ENCODE measurements at places on chromosomes 2 and 18.

DNA sequence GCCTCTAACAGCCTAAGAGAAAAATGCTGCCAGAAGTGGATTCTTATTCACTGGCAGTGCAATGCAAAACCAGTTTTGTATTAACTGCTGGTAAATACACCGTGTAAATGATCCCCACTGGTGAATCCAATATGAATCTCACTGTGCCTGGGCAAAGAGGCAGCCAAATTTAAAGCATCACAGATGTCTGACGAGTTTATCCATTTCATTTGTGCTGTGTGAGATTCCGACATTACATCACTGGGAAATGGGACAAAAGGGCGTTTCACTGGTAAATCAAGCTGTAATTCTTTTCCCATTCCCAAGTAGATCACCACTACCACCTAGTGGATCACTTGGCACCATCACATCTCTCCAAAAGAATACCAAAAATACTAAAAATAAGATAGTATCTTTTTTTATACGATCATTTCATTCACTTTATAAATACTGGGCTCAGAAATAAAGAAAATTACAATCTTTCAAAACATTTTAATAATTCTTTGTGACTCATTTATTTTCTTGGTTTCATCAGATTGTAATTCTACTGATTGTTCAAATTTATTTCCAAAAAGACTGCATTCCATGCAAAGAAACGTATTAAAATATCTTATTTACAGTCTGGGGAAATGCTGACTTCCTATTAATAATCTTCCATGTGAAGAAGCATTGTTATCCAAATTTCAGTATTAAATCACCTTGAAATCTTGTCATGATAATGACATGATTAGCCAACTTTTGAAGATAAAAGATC lies 125.6 kb downstream of the GRB14 start:
- DNase-seq = no peak

DNA sequence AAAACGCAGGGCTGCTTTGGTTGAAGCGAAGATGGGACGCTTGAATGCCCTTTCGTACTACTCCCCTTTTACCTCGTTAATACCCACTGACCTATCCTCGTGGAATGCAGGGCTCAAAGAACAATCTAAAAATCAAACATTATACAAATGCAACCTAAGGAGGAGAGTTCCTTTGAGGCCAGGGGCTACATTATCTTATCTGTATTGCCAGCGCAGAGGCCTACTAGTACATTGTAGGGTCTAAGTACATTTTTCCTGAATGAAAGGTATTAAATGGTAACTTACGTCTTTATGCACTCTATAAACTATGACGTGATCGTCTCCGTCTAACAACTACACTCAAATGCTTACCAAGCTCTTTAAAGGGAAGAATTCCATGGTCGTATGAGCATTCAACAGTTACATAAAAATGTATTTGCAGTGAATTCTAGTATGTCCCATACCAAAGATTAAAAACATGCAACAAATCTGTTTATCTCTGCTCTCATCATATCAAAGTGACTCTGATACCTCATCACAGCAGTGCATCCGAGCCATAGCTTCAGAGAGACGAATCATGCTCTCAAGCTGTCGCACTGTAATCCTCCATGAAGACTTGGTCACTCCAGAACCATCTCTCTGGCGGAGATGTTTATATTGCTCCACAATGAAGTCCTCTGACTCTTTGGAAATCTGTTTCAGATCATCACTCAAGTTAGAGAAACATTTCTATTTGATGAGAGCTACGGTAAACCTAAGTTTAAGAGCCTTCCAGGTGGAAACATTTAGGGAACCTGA lies 14.1 kb upstream of the LCT start:
- DNase-seq = no peak

DNA sequence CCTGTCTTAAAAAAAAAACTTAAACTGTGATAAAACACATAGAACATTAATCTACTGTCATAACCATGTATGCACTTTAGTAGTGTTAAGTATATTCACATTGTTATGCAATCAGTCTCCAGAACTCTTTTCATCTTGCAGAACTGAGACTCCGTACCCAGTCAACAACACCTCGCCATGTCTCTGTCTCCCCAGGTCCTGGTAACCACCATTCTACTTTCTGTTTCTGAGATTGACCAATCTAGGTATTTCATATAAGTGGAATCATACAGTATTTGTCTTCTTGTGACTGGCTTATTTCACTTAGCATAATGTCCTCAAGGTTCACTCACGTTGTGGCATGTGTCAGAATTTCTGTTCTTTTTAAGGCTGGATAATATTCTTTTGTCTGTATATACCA lies 290.8 kb upstream of the CXCR4 start:
- no peak for DNase-seq

DNA sequence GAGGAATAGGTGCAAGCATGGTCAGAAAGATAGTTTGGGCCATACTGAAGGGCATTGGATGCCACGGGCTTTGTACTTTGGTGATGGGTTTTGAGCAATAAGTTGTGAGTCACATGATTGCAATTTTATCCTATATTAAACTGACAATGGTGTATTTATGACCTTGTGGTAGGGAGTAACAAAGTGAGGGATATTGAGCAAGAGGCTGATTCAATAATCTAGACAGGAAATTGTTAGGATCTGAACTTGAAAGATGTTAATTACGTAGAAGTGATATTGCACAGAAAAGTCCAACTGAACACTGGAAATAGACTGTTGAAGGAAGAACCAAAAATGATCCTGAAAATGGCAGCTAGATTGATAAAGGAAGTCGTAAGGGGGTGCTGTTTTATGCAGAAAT lies 46.6 kb upstream of the TCF4 start:
- no peak for DNase-seq

- DNase-seq = no peak
Observed at GRCh38 chr18:36850527-36851201, 21.7 kb downstream of the KIAA1328 start.

- no peak for DNase-seq
Observed at GRCh38 chr18:66601649-66602048, 2.2 kb downstream of the CDH19 start.

- no peak for DNase-seq
Observed at GRCh38 chr2:152134488-152135280, 35.8 kb upstream of the CACNB4 start.

GRCh38 chr2:199490049-199490448 lies 32.3 kb upstream of the SATB2 start:
- DNase-seq = no peak

DNA sequence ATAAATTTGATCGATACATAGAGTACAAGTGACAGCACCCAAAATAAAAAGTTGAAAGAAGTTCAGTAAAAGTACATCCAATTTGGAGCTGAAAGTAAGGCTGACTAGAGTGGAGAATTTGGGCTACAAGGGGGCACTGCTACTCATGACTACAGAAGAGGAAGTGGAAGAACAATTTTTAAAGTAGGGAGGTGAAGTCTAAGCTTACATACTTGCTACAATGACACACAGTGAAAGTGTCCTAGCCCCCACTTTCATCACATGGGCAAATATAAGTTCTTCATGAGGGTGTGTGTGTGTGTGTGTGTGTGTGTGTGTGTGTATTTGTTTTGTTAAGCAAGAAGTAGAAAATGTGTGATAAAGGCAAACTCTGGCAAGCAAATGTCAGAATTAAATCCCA lies 45.7 kb downstream of the MAP3K2 start:
- no peak for DNase-seq

GRCh38 chr18:75261430-75262223 lies 51.0 kb downstream of the TSHZ1 start:
- DNase-seq = no peak

GRCh38 chr2:7567646-7568045 lies 650.4 kb downstream of the RNF144A start:
- DNase-seq = no peak

GRCh38 chr2:55885127-55885943 lies 38.2 kb downstream of the EFEMP1 start:
- no peak for DNase-seq

DNA sequence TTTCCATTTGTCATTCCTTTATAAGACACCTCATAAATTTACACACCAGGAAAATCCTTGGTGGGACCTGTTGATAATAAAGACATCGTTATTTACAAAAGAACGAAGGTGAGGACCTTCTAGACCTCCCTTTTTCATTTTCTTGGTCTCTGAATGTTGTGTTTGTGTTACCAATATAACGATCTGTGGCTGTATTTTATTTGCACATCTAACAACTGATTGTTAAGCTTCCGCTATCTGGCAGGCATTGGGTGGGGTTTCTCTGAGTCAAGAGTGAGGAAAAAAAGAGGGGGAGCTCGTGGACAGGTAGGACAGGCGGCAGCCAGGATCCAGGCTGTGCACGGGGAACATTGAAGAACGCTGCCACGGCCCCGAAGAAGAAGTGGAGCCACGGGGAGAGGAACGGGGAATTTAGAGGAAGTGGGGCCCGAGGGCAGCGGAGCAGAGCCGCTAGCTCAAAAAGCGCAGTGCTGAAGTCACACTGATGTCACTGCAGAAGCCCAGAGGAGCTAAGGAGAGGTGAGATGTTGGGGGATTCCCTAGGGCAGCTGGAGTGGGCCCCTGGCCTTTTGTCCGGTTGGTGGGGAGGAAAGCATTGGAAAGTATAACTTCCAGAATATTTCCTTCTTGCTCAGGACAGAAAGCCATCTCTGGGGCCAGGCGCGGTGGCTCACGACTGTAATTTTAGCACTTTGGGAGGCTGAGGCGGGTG lies 20.9 kb upstream of the DNMT3A start:
- no peak for DNase-seq

DNA sequence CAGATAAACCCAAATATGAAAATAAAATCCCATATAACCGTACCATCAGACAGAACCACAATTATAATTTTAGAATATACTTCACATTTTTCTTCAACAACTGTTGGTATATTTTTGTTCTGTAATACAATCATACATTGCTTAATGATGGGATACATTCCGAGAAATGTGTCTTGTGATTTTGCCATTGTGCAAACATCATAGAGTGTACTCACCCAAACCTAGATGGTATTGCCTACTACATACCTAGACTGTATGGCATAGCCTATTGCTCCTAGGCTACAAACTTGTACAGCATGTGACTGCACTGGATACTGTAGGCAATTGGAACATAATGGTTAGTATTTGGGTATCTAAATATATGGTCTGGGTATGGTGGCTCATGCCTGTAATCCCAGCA lies 30.6 kb downstream of the MAPRE3 start:
- no peak for DNase-seq

DNA sequence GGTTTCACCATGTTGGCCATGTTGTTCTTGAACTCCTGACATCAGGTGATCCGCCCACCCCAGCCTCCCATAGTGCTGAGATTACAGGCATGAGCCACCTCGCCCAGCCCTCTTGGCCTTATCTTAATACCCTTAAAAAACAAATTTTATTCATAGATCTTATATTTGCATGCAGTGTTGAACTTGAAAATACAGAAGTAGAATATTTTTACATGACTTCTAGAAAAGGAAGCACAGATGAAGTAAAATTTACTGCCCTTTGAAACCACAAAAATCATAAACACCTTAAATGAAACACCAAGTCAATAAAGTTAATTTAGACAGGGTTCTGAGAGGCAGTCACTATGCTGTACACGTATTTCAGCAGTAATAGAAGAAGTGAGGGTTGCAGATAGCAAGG lies 145.7 kb downstream of the CERS6 start:
- no peak for DNase-seq

DNA sequence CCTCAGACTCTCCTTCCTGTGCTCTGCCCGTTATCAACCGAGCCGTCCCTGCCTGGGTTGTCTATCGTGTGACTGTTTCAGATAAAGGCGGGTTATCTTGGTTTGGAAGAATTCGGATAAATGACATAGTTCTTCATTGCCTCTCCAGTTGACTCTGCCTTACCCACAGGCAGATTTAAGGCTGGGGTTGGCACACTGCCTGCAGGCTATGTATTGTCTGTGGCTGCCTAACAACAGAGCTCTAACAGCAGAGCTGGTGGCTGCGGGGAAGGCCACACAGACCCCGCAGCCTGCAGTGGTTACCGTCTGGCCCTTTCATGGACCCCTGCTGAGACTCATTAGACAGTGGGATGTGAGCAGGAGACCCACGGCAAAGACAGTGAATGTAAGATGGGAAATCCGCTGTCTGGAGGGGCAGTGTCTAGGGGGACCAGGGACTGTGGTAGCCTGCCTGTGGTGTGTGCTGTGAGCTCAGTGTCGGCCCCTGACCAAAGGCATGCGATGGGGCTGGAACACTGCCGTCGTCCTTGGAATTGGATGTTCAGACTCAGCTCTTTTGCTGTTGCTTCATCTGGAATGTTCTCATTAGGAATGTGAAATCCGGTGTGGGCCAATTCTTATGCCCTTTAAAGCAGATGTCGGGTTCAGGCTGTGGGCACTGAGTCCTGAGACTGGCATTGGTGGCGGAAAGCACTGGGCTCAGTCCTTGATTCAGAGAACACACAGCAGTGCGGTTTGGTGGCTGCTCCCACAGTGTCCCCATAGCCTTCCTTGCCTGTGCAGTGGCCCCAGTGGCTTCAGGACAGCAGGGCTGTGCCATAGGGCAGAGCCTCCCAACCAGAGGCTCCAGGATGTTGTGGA lies 44.5 kb downstream of the SH3RF3 start:
- no peak for DNase-seq

DNA sequence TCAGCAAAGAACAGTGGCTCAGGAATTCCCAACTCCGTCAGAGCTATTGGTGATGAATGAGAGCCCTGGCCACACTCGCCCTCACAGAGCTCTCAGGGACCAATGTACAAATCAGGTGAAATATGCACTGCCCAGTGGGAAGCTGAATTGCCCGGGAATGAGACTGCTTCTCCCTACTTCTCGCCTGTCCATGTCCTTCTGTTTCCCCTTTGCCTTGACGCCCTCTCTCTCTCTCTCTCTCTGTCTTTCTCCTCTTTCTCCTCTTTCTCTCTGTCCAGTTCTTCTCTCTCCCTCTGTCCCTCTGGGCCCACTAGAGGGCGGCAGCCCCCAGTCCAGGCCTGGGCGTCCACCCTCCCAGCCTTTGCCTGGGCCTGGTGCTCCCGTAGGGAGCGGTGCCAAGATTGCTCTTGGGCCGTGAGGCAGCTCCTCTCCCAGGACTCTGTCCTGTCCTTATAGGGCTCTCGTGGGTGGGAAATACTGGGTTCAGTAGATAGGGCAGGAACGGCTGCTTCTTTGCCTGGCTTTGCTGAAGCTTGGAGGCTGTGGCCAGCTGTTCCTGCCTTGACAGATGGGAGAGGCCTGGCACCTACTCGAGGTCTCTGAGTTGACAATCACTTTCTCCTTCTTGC lies 28.4 kb upstream of the PUM2 start:
- DNase-seq = no peak
